ENCODE measurements at places on chromosomes 2 and 18.

GRCh38 chr2:10980886-10981425, 69.2 kb downstream of the KCNF1 start:
- DNase-seq: no peak

- peak; percentile 19 for DNase-seq
Observed at GRCh38 chr2:5145801-5146200, 546.4 kb upstream of the SOX11 start.

DNA sequence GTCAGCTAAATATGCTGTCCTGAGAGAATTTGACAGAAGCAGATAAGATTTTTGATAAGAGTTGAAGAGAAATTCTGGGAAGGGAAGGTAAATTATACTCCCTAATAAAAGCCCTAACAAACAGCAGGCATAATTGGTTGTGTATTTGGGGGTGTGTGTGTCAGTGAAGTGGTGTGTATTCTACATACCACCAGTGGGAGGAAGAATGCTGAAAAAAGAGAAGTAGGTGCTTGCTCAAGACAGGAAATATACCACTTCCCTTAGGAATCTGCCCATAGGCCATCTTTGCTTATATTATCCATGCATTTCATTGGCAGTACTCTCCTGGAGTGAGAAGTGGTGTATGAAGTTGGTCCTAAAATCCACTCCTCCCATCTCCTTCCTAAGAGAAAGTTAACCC, 76.2 kb downstream of the FMNL2 start:
- no peak for DNase-seq

- DNase-seq: peak; percentile 44
Observed at GRCh38 chr2:43169987-43170386, 56.4 kb downstream of the ZFP36L2 start.

DNA sequence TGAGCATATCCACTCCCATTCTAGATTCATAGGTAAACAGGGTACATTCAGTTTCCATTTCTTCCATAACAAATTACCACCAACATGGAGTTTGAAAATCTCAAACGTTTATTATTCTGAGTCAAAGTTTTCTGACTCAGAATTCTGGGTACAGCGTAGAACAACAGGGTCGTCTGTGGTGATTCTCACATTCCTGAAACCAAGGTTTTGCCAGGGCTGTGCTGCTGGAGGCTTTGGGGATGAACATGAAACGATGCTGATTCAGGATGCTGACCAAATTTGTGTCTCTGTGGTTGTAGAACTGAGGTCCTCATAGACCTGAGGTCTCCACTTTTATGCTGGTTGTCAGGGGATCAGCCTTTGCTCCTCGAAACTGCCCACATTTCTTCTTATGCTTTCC, 255.7 kb downstream of the DSEL start:
- DNase-seq: no peak

- no peak for DNase-seq
Observed at GRCh38 chr2:176071330-176072291, 12.2 kb downstream of the EVX2 start.

GRCh38 chr2:10947005-10947440, 35.3 kb downstream of the KCNF1 start:
- DNase-seq: no peak

- DNase-seq: no peak
Observed at GRCh38 chr2:98108110-98108509, 21.1 kb downstream of the VWA3B start.

- peak; percentile 59 for DNase-seq
Observed at GRCh38 chr2:190984595-190984994, 29.4 kb downstream of the STAT1 start.

DNA sequence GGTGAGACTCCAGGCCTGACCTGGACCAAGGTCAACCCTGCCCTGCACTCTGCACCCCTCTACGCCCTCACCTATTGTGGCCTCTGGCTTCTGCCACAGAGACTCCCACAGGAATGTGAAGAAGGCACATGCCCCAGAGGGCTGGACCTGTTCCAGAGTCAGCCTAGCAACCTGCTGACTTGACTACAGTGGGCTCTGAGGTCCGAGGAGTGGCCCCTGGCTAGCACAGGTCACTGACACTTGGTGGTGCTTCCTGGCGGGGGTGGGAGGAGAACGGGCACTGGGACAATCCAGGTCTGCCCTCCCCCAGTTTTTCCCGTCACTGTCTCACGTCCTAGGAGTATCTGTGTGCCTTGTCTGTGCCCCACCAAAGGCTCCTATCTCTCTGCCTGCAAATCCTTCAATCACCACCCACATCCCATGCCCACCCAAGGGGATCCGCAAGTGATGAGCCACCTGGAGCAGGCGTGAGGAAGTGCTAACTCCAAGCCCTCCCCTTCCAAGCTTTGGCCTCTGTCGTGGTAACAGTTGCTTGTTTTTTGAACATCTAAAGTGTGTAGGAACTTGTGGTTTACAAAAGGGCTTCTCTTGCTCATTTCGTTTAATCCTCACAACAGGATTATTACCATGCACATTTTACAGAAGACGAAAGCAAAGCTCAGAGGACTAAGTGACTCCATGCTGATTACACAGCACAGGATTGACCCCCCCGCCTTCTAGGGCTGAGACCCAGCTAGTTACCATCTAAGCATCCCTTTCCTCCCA, 86.2 kb downstream of the MCFD2 start:
- DNase-seq: no peak

DNA sequence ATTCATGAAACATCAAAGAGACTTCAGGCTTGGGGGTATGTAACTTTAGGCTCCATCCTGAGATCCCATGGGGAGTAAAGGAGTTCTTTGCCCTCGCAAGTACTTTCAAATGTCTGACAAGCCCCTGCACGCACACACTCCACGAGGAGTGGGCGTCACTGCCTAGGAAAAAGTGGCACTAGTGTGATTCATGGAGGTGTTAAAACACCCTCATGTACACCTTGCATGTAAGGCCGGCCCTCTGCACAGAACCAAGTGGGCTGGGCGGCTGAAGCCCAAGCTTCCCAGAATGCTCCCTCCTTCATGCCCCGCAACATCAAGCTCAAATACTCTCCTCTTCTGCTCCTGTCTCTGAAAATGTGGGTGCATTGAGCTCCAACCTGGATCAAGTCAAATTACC, 7.8 kb downstream of the HS1BP3 start:
- no peak for DNase-seq

DNA sequence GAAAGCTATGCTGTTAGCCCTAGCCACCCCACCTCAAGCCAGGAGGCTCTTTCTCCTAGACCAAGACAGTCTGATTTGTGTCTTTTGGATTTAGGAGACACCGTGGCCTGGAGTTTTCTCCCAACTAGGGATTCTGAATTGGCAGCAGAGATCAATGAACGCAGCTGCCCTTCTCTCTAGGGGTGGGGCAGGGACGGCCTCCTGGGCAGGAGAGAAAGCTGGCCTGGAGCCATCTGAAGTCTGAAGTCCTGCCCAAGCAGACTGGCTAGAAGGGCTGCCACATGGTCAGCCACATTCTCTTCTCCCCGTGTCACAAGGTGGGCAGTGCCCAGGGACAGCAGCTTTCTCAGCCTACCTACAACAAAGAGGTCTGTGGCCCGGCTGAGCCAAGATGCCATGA, 45.1 kb downstream of the PIEZO2 start:
- DNase-seq: no peak
